Posterior cingulate gyrus (tissue), 11 donors: ENCODE measurements at places on chromosomes 6 and 20.

DNA sequence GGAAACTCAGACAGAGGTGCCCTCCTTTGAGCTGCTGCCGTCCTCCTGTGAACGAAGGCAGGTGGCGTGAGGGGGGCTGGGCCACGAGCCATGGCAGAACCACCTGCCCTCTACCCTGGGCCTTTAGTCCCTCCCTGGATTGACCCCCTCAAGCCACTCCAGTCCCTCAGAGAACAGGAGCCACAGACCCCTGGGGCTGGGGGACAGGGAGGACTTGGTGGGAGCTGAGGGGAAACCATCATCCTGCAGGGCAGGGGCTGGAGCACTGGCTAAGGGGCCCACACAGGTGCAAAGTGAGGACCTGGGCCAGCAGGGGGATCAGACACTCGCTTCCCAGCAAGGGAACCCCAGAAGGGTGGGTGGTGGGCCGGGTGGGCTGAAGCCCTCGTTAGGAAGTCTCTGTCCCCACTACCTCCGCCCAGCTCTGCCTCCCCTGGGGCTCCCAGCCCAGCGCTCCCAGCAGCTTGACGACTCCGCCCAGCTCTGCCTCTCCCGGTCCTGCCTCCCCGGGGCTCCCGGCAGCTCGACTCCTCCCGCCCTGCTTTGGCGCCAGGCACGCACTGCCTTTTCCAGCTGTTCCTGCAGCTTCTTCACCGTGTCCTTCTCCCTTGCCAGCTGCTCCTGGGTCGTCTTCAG, 44.4 kb downstream of the DSTN start:
- no peak for DNase-seq

- DNase-seq = no peak
Observed at GRCh38 chr6:106083618-106084017, 2.5 kb upstream of the PRDM1 start.

GRCh38 chr20:61974357-61974665, 91.4 kb downstream of the TAF4 start:
- no peak for DNase-seq

DNA sequence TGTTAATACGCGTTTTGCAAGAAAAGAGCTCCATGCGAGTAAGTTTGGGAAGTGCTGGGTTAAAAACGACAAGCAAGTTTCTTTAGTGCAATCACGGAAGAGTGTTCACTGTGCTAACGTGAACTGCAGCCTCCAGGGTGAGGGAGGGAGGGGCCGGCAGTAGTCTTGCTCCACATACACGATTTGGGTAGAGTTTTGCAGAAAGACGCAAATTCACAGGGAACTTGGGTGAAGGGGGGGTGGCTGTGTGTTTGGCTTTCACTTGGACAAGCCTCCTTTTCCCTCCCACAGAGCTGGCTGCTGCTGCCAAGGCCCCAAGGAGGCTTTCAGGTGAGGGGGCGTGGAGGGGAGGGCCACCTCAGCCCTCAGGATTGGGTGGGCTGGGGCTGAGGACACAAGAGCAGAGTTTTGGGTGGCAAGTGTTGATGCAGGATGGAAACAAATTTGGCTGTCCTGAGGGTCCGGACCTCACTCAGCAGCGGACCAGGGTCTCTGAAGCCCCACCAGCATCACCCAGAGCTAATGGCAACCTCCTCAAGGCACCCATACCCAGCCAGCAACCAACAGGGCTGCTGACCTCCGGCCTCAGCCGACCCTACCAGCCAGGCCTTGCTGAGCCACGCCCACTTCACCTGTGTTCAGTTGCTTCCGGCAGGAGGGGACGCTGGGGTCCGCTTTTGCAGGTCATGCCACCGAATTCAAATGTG, 204.5 kb downstream of the ERMARD start:
- DNase-seq = no peak

DNA sequence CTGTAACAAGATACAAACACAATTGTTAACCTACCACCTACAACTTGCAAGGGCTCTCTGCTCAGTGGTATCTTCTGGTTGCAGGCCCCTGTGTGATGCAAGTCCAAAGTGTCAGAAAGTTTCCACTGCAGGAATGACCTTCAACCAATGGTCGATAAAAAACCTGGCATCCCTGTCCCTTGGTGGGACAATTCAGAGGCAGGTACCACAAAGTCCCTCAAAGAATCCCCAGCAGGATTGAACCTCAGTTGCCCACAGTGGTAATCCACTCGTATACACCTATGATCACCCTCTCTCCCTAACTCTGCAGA, 15.9 kb downstream of the GLO1 start:
- DNase-seq = no peak

- no peak for DNase-seq
Observed at GRCh38 chr20:25316506-25317190, 68.8 kb downstream of the PYGB start.

GRCh38 chr6:85065831-85066230, 301.4 kb upstream of the TBX18 start:
- DNase-seq = no peak

- DNase-seq = no peak
Observed at GRCh38 chr6:17299750-17300149, 18.6 kb downstream of the RBM24 start.

DNA sequence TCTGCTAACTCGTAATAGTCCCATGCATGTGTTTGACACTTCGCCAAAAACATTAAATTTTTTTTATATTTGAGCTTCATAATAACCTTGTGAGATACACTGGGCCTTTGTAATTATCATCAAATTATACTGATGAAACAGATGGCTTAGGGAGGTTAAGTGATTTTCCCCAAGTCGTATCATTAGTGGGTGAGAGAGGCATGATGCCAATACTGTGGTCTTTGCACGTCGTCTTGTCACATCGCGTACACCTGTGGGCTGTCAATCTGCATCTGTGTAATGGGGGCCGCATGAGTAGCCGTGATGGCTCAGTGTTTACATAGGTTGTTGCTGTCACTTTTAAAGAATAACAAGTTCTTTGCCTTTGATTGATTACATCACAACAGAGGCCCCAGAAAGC, 1.7 kb downstream of the PRL start:
- DNase-seq = no peak

GRCh38 chr6:114007516-114007915, 36.6 kb upstream of the HDAC2 start:
- DNase-seq = no peak

DNA sequence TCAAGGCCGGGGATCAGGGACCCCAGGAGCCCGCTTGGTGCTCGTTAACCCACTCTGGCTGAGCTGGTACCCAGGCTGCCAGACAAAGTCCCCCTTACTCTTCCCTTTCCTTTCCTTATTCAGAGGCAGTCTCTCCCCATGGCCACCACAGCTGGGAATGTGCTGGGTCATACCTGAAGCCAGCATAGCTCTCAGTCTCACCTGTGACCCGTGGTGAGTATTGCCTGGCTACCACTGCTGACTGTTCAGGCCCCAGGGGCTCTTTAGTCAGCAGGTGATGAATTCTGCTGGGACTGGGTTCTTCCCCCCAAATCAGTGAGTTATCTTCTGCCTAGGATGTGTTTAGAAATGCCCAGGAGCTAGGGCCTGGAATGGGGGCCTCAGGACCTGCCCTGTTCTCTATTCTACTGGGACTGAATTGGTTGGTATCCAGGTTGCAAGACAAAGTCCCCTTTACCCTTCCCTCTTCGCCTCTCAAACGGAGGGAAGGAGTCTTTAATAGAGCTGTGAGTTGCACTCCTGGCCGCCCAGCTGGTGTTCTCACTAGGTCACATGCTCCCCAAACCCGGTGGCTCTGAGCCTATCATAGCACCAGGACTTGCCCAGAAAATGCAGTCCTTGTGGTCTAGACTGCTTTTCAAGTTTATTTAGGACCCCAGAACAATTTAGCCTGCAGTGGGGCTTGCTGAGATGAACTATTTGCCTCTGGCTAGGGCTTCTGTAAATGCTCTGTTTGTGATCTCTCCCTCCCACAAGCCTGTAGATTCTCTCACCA, 64.6 kb downstream of the MYO6 start:
- DNase-seq = no peak

GRCh38 chr6:54850114-54850513, 3.5 kb downstream of the FAM83B start:
- DNase-seq = no peak

GRCh38 chr20:41615110-41615509, 3.1 kb downstream of the CHD6 start:
- no peak for DNase-seq

GRCh38 chr6:149867876-149868640, 3.9 kb upstream of the LRP11 start:
- DNase-seq = no peak

GRCh38 chr6:94636780-94637385, 940.5 kb upstream of the MANEA start:
- DNase-seq = no peak

DNA sequence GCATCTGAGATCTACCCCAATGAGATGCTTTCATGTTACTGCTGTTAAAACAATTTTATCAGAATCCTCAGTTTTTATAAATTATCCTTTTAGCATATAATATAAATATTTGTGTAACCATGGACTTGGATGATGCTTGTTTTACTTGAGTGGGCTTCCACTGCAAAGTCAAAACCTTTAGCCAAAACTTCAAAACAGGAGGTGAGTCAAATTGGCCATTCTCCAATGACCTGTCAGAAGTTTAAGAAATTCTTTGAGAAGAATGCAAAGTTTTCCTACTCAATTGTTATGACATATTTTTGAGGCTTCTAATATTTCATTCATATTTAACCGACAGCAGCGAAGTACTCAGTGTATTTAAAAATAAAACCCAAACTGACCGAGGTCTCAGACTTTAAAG, 507.9 kb downstream of the EYS start:
- DNase-seq = no peak

GRCh38 chr20:40970218-40970617, 58.4 kb upstream of the TOP1 start:
- no peak for DNase-seq

- DNase-seq = no peak
Observed at GRCh38 chr6:45438849-45439406, 61.2 kb upstream of the SUPT3H start.

- peak; percentile 26 for DNase-seq
Observed at GRCh38 chr20:61808447-61808846, 257.2 kb downstream of the TAF4 start.

- no peak for DNase-seq
Observed at GRCh38 chr6:18101873-18102272, 20.6 kb downstream of the NHLRC1 start.

GRCh38 chr6:82237013-82237412, 10.5 kb downstream of the IBTK start:
- DNase-seq = no peak

- DNase-seq = no peak
Observed at GRCh38 chr6:80234401-80234800, 127.9 kb downstream of the BCKDHB start.

DNA sequence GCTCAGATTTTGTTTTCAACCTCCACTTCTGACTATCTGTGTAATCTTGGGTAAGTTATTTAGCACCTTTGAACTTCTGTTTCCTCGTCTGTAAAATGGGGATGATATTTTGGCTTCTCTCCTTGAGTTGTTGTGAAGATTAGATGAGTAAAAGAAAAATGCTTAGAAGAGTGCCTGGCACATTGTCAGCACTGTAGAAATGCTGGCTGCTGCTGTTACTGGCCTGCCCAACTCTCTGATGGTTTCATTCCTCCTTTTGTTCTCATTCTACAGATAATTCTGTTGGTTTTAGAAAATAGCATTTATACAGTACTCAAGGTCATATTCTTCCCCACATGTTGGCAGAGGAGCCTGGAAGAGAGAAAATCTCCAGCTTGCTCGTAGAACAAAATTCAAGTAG, 547.2 kb upstream of the JAG1 start:
- no peak for DNase-seq

- DNase-seq = no peak
Observed at GRCh38 chr20:48705240-48706115, 122.3 kb downstream of the PREX1 start.

DNA sequence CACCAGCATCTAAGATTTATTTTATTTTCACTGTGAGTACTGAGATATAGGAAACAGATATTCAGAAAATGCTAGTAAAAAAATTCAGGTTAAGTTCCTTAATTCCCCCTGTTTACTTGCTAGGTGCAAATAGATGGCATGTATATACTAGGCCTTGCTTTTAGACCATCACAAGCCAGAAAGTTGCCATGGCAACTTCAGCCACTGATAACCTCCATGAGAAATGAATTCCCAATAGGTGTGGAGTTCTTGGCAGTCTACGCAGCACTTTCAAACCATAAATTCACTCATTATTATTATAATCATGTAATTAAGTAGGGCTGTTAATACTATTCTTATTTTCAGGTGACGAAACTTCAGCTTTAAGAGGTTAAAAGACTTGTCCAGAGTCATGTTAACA, 251.6 kb upstream of the TFAP2D start:
- no peak for DNase-seq

DNA sequence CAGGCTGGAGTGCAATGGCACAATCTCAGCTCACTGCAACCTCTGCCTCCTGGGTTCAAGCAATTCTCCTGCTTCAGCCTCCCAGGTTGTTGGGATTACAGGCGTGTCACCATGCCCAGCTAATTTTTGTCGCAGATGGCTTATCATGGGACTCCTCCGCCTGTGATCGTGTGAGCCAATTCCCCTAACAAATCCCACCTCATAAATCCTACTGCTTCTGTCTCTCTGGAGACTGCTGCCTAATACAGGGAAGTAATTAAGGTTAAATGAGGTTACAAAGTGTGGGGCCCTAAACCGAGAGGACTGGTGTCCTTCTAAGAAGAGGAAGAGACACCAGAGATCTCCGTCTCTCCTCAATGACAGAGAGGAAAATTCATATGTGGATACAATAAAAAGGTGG, 52.0 kb downstream of the TRPC4AP start:
- no peak for DNase-seq

- peak; percentile 76 for DNase-seq
Observed at GRCh38 chr6:80003826-80004172, 650 bp upstream of the TTK start.

GRCh38 chr20:62254021-62254724, 15.9 kb downstream of the OSBPL2 start:
- no peak for DNase-seq

DNA sequence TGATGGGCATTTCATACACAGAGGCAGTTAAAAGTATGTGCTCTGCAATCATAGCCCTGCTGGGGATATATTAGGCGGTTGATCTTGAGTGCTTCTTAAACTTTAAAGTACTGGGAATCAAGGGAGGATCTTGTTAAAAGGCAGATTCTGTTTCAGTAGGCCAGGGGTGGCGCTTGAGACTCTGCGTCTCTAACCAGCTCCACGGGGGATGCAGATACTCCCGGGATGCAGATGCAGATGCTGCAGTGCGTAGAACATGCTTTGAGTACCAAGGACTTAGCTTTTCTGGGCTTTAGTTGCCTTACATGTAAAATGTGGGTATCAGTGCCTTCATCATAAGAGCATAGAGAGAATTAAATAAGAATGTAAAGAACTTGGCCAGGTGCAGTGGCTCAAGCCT, 44.4 kb upstream of the ENPP5 start:
- no peak for DNase-seq

- peak; percentile 97 for DNase-seq
Observed at GRCh38 chr6:53956068-53956711, 155.1 kb upstream of the MLIP start.

GRCh38 chr20:36542516-36543183, 1.3 kb downstream of the MYL9 start:
- no peak for DNase-seq

- no peak for DNase-seq
Observed at GRCh38 chr6:27565839-27566779, 93.2 kb upstream of the ZNF184 start.

- DNase-seq = no peak
Observed at GRCh38 chr6:152259234-152259633, 377.9 kb downstream of the SYNE1 start.
